Astrocyte (in vitro differentiated cells and primary cell): ENCODE measurements at places on chromosomes 7 and 10. TPM values are rescaled to one million over a fixed set of nuclear protein-coding genes. Genes with fewer than 3 reads are reported as not detected.

Gene SPDYE16
- not detected in 2 replicates for total RNA-seq

Gene ADAM22
- 1.5 and 2.2 TPM in 2 replicates for total RNA-seq

Gene NPSR1
- not detected in 2 replicates for total RNA-seq

Gene LIPN
- not detected in 2 replicates for total RNA-seq

GRCh38 chr7:95018021-95018420 lies 110.6 kb downstream of the PPP1R9A start:
- no peaks in the 10 kb centered on the region for H3K4me1 ChIP-seq
- no peaks in the 10 kb centered on the region for H3K36me3 ChIP-seq
- H3K27ac ChIP-seq = no peak overlapping the region
- no peak for DNase-seq

- H3K36me3 ChIP-seq = peaks cover 19% of the 10 kb centered on the region
- DNase-seq = no peak
- H3K4me1 ChIP-seq = peaks cover 32% of the 10 kb centered on the region
These were observed 1.4 kb downstream of the ZNF282 start for GRCh38 chr7:149196705-149197171.

DNA sequence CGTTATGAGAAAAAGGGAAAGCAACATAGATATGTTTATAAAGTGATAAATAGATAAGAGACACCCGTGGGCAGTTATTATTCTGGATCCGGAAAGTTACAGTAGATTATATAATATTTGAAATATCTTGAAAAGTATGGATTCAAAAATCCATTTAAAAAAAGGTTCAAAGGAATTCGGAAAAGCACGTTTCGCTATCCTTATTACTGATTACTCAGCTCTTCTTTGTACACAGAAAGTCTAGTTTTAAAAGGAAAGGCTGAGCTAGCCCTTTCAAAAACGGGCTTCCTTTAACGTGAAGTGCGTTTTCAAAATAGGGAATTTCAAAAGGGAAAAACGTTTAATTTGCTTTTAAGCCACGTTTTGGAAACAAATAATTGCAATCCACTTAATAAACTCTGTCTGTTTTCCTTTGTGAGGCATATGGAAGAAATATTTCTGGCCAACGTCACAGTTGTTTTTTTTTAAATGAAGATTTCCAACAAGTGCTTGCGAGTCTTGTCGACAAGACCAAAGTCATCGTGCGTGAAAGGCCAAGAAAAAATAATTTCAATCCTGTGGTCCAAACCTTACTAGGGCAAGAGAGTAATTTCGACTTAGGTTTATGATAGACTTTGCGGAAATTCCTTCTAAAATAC lies 2.2 kb upstream of the SKIDA1 start:
- no peaks in the 10 kb centered on the region for H3K36me3 ChIP-seq
- H3K4me1 ChIP-seq = peaks cover 16% of the 10 kb centered on the region
- H3K27me3 ChIP-seq = no peaks in the 10 kb centered on the region
- peak overlapping the region; percentile 66 for H3K4me3 ChIP-seq

DNA sequence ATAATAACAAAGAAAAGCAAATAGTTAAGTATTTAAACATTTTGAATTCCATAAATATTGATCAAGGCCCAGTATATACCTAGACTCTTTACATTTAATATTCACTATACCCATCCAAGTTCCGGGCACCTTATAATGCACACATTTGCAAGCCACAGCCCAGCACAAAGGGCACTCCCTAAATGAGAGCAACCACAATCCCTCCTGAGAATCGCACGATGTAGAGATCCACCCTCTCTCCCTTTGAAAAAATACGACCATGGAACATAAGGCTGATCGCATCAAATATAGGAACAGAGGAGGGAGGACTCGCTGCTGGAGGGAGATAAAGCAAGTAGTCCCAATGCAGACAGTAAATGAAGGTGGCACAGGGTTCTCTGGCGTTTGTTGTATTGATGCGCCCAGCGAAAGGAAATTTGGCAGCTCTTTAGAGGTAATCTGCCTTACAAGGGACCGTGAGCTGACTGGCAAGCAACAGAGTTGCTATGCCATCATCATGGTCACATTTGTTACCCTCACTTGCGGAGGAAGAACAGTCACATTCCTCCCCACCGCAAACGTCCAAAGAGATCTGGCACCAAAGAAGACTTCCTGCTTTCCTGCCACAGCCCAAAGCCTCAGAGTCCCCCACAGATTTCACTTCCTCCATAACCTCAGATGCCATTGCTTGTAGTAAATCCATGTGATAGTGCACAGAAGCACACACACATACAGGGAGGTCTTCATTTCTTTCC lies 16.1 kb upstream of the TAS2R40 start:
- no peaks in the 10 kb centered on the region for H3K36me3 ChIP-seq
- H3K4me3 ChIP-seq = no peak overlapping the region
- DNase-seq = peak; percentile 4
- H3K27me3 ChIP-seq = no peaks in the 10 kb centered on the region

DNA sequence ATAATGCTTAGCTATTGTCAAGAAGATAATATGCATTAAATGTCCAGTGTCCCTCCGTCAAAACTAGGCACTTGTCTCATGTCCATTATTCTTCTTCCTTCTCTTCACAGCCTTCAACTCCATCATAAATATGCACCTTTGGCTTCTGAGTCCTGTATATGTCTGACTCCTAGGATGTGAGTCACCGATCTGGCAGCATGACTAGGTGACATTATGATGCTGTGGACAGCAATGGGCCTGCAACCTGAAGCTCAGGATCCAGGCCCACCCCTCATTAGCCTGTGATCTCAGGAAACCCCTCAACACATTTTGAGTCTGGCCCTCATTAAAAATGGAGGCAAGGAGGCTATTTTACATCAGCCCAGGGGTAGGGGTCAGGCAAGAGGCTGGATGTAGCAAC lies 362.5 kb upstream of the ZMIZ1 start:
- H3K4me1 ChIP-seq = peaks cover 6% of the 10 kb centered on the region
- no peaks in the 10 kb centered on the region for H3K27me3 ChIP-seq
- H3K4me3 ChIP-seq = no peak overlapping the region
- peak; percentile 53 for DNase-seq

DNA sequence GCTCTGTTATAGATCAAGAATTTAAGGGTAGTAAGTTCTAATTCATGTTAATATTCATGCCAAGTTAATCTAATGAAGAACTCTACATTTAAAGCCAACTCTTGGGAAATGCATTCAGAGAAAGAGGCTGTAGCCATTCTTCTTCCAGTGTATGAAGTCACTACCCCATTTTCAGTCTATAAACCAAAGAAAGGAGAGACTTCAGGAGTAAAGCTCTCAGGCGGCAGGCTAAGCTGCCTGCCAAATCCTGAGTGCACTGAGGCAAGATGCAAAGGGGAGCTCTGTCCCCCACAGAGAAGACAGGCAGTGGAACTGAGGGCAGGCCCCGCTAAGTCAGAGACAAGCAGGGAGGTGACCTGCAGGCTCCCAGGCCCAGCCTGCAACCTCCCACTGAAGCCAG lies 41.5 kb downstream of the SLIT1 start:
- H3K4me1 ChIP-seq = no peaks in the 10 kb centered on the region
- peaks cover 46% of the 10 kb centered on the region for H3K27me3 ChIP-seq
- DNase-seq = no peak
- H3K4me3 ChIP-seq = no peak overlapping the region

DNA sequence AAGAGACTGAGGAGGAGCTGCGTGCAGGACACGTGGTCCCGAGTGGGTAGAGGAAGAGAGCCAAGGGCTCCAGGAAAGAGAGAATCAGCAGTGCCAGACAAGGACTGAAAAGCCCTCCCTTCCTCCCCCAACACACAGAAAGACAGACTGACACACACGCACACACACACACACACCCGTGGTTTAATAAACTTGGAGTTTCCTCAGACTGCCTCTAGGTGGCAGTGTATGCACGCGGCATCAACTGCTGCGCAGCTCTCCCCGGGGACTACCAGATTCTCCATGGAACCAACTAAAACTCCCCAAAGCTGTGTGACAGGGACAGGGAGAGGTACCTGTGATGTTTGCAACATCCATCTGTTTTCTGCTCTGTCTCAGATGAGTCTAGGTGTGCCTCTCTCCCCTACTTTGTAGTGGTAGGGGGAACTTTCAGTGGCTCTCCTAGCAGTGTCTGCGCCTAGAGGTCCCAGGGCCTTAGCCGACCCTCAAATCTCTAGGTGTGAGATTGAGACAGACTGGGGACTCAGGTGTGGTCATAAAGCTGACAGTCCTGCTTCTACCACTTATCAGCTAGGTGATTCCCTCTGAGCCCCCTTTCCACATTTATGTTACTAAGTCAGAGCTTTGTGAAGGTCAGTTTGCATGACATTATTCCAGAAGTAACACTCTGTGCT lies 9.3 kb upstream of the TSPAN14 start:
- no peaks in the 10 kb centered on the region for H3K36me3 ChIP-seq
- no peak overlapping the region for H3K4me3 ChIP-seq
- H3K27me3 ChIP-seq = no peaks in the 10 kb centered on the region
- DNase-seq = peak; percentile 57

GRCh38 chr7:151520419-151521261 lies 945 bp upstream of the RHEB start:
- no peak for DNase-seq
- peaks cover 17% of the 10 kb centered on the region for H3K4me1 ChIP-seq
- no peaks in the 10 kb centered on the region for H3K27me3 ChIP-seq
- no peaks in the 10 kb centered on the region for H3K36me3 ChIP-seq
- H3K27ac ChIP-seq = peak overlapping the region; percentile 85
- peak overlapping the region; percentile 52 for H3K4me3 ChIP-seq

DNA sequence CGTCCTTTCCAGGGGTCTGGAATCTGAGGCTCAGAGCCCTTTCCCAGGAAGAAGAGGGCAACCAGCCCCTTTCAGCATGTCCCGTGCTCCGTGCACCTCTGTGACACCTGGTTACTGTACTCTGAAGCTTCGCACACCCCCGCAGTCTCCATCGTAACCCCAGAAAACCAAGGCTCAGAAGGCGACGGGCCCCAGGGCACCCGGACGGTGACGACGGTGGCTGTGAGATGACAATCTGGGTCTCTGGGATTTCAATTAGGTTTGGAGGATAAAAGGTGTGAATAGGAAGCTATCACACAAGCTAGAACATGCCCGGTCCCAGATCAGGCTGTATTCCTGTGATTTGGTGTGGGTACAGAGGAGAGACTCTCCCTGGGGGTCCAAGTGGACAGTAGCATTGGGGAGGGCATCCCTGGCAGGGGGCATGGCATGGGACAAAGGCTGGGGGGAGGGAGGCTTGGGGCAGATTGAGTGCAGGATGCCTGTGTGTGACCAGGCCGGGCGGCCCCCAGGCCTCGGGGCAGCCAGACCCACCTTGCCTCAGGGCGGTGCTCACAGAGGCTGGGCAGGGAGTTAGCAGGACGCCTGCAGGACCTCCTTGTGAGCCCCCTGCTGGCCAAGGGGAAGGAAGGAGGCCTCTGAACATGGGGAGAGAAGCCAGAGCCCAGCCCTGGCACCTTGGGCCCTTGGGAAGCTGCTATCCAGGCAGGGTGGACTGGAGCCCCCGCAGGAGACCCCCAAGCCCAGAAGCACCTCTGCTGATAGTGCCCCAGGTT lies 23.4 kb upstream of the PSMG3 start:
- H3K27ac ChIP-seq = no peak overlapping the region
- H3K36me3 ChIP-seq = no peaks in the 10 kb centered on the region
- no peak for DNase-seq
- H3K27me3 ChIP-seq = peaks cover 17% of the 10 kb centered on the region

DNA sequence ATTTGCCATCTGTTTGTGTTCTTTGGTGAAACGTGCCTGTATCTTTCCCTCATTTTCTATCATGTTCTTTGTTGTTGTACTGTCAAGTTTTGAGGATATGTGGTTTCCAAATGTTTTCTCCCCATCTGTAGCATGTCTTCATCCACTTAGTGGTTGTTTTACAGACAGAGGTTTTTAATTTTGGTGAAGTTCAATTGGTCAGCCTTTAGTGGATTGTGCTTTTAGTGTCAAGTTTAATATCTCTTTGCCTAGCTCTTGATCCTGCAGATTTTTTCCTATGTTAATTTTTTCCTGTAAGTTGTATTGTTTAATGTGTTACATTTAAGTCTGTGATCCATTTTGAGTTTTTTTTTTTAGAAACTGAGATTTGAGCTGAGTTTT lies 95.9 kb downstream of the ANKRD61 start:
- no peaks in the 10 kb centered on the region for H3K4me1 ChIP-seq
- DNase-seq = no peak

GRCh38 chr7:134691546-134692343 lies 45.1 kb downstream of the BPGM start:
- H3K4me1 ChIP-seq = peaks cover 53% of the 10 kb centered on the region
- DNase-seq = peak; percentile 81
- no peaks in the 10 kb centered on the region for H3K36me3 ChIP-seq
- no peaks in the 10 kb centered on the region for H3K27me3 ChIP-seq
- H3K27ac ChIP-seq = peak overlapping the region; percentile 87

- no peak overlapping the region for H3K27ac ChIP-seq
- H3K4me1 ChIP-seq = no peaks in the 10 kb centered on the region
- H3K4me3 ChIP-seq = no peak overlapping the region
- peaks cover 8% of the 10 kb centered on the region for H3K27me3 ChIP-seq
These were observed 32.0 kb upstream of the PSAP start for GRCh38 chr10:71882813-71883659.

DNA sequence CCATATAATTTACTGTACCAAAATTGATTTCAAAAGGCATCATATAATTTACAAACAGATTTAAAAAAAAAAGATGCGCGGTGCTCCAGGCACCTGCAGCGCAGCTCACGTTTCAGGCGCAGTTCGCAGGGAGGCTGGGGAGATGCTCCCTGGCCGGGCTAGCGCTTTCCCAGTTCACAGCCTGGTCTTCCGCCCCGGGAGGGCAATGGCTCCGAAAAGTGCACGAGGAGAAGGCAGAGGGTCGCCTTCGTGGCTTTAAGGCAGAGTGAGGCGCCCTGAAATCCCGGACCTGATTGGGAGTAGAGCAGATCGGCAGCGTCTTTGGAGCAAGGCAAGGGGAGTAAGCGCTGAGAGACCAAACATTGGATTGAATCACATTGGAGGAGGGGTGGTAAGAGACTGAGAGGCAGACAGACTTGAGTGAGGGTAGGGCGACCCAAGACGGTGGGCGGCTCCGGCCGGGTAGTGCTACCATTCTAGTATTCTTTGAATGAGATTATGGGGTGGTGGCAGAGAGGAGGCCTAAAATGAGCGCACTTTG lies 1.5 kb downstream of the NEUROG3 start:
- no peaks in the 10 kb centered on the region for H3K36me3 ChIP-seq
- H3K4me3 ChIP-seq = no peak overlapping the region
- no peak for DNase-seq
- H3K27ac ChIP-seq = no peak overlapping the region
- H3K27me3 ChIP-seq = peaks cover 85% of the 10 kb centered on the region

GRCh38 chr10:132527339-132528063 lies 10.1 kb upstream of the INPP5A start:
- DNase-seq = no peak
- no peaks in the 10 kb centered on the region for H3K36me3 ChIP-seq
- no peak overlapping the region for H3K4me3 ChIP-seq
- H3K27ac ChIP-seq = no peak overlapping the region

GRCh38 chr7:105015390-105015965 lies 1.5 kb downstream of the KMT2E start:
- peak overlapping the region; percentile 100 for H3K27ac ChIP-seq
- H3K27me3 ChIP-seq = no peaks in the 10 kb centered on the region
- no peak for DNase-seq

GRCh38 chr10:35508647-35509046 lies 96.5 kb upstream of the GJD4 start:
- no peak for DNase-seq
- H3K4me3 ChIP-seq = no peak overlapping the region
- no peaks in the 10 kb centered on the region for H3K36me3 ChIP-seq
- no peaks in the 10 kb centered on the region for H3K27me3 ChIP-seq
